Fibroblast of skin of left biceps (primary cell): ENCODE measurements at places on chromosomes 16 and 17.

- no peak for DNase-seq
Measured at GRCh38 chr16:28859326-28859725, 4.3 kb upstream of the SH2B1 start.

GRCh38 chr17:73099511-73099910 lies 7.0 kb upstream of the SLC39A11 start:
- DNase-seq = no peak

DNA sequence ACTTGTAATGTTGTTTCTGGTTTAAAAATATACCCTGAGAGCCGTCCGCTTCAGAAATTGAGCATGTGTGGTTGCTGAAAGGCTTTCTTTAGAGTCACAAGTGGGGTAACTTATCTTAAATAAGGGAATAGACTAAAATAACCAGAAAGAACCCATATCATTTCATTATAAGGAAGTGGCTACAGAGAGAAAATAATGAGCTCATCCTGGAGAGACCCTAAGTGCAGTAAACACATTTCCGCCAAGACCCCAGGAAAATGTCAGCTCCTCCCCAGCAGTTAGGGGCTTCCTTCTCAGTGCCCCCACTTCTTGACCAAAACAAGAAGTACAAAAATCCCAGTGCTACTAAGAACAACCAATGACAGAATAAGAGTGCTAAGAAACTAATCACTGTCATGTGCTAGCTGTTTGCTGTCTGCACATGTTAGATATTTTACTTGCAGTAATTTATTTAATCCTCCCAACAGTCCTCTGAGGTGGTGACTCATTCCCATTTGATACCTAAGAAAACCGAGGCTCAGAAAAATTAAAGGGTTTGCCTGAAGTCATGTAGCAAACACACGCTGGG lies 83.5 kb downstream of the CDYL2 start:
- no peak for DNase-seq

- no peak for DNase-seq
Measured at GRCh38 chr17:77882481-77883212, 75.9 kb upstream of the TNRC6C start.

DNA sequence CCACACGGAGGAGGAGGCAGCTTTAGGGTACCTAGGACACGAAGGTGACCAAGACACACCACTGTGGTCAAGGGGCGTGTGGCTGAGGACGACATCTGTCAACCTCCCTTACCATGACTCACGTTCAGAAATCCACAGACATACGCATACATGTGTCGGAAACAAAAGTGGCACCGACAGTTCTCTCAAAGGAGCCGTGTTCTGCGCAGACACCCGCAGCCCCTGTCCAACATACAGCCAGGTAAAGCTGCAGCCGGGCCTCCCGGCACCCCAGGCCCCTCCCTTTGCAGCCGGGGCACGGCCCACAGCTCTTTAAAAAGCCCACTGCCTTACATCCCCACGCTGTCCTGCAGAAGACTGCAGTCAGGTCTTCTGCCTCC lies 40.5 kb upstream of the KLHDC4 start:
- no peak for DNase-seq

GRCh38 chr16:70767377-70768202 lies 33.4 kb downstream of the VAC14 start:
- DNase-seq = no peak

DNA sequence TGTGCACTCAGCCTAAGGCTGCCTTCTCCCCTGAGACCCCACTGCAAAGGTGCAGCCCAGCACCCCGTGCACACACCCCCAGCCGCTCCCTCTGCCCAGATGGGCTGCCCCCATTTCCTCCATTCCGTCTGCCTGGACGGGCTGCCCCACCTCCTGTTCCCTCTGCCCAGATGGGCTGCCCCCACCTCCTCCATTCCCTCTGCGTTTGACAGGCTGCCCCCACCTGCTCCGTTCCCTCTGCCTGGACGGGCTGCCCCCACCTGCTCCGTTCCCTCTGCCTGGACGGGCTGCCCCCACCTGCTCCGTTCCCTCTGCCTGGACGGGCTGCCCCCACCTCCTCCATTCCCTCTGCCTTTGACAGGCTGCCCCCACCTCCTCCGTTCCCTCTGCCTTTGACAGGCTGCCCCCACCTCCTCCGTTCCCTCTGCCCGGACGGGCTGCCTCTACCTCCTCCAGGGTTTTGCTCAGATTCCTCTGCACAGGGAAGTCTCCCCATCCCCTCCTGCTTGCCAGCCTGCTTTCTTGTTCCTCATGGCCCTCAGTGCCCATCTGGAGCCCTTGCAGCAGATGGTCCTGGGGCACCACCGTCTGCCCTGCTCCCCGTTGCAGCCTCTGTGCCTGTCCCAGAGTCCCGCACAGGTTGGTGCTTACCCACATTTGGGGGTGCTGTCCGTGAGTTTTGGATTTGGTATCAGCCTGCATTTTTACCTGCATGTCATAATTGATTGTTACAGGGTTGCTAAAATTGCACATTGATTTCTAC lies 23.4 kb upstream of the IL17C start:
- DNase-seq = no peak

DNA sequence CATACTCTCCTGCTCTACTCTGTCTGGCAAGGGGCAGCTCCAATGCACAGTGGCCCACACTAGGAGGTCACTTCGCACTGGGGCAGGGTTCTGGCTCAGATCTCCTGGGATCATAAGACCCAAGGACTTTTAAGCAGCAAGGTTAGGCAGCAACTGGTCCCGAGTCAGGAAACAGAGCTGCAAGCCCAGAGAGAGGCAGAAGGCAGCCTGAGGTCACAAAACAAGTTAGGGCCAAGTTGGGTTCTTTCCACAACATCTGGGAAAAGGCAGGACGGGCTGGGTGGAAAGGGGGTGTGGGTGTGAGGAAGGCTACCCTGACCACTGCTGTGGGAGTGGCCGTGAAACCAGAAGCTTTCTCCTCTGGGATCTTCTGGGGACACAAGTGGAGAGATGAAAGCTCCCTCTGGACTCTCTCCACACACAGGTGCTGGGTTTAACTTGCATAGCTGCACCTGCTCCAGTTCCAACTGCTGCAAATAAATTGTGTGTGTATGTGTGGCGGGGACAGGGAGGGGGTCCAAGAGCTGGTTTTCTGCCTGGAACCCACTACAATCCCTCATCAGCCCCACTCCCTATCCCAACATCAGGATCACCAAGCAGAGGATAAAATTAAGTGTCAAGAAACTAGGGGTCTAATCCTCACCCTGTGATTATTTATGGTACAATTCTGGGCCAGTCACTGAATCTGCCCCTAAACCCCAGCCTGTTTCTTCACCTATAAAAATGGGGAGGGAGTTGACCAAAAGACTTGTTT lies 8.0 kb upstream of the TSPOAP1 start:
- no peak for DNase-seq
